GM19239 (cell line): ENCODE measurements at places on chromosomes 1 and 21.

- no peak for DNase-seq
These were observed 28.1 kb downstream of the VANGL1 start for GRCh38 chr1:115669886-115670285.

- no peak for DNase-seq
These were observed 14.3 kb upstream of the BLACAT1 start for GRCh38 chr1:205470131-205470530.

- no peak for DNase-seq
These were observed 47.8 kb downstream of the PIK3CD start for GRCh38 chr1:9699361-9699760.

DNA sequence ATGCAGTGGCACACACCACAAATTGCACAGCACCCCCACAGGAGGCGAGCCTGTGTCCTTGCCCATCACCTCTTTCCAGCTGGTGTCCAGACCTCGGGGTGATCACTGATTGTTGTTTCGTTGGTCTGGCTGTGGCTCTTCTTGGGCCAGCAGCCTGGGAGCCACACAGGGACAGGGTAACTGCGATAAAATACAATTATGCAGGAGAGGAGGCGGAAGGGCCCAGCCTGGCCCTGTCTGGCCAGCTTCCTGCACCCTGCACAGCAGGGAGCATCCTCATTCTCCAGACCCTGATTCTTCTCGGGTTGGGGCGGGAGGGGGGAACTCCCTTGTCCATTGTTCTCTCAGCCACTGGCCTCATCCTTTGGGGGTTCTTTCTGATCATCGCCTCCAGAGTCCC, 83.6 kb downstream of the ADARB1 start:
- DNase-seq = no peak

DNA sequence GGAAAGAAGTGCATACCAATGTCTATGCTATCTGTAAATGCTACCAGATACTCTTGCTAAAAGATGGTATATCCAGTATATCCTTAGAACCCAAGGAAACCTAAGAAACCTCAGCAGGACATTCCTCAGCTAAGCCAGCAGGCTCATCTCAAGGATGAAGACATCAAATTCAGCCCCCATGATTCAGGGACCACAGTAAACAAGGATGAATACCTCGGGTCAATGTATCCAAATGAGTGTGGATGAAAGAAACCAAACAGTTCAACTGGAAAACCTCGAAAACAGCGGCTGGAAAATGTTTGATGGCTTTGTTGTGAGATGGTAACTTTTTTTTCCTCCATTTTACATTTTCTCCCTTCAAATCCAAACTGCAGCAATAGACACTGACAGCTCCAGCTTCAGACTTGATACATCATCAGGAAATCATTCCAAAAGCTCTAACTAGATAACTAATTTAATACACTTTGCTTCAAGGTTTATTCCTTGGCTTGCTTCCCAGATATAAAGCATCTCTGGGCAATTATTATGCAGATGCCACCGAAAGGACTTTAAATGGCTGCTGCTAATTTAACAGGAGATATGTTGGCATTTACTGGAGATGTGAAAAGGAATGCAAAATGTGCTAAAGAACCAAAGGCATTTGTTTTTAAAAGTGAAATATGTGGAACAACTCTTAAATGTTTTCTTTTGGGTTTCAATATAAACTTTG, 73.6 kb downstream of the SMYD2 start:
- no peak for DNase-seq

DNA sequence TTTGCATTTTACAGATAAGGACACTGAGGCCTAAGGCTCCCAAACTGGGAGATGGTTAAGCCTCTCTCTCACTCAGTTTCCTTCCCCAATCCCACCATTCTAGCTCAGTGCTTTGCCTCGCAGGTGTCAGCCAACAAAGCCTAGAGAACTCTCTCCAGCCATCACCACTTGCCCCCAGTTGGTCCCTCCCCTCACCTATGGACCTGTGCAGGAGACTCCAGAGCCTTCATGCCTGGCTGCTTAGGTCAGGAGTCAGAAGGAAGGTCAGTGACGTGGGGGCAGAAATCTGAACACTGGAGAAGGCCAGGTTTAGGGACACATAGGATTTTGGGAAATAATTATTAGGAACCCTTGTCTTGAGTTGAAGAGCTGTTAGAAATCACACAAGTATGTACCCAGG, 295.3 kb downstream of the PTPRU start:
- no peak for DNase-seq

GRCh38 chr1:36116901-36117300, 8.1 kb downstream of the COL8A2 start:
- no peak for DNase-seq

GRCh38 chr1:158930504-158930903, 848 bp upstream of the PYHIN1 start:
- DNase-seq = no peak

GRCh38 chr1:9601942-9602793, 13.5 kb downstream of the TMEM201 start:
- DNase-seq = no peak

DNA sequence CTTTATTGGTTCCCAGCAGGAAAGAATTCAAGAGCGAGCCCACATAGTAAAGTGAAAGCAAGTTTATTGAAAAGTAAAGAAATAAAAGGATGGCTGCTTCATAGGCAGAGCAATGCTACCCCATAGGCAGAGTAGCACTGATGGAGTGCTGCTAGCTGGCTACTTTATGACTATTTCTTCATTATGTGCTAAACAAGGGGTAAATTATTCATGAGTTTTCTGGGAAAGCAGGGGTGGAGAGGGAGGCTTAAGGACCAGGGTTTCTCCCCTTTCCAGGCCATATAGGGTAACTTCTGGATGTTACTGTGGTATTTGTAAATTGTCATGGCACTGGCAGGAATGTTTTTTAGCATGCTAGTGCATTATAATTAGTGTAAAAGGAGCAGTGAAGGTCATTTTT, 1271.4 kb downstream of the KCNT2 start:
- no peak for DNase-seq

DNA sequence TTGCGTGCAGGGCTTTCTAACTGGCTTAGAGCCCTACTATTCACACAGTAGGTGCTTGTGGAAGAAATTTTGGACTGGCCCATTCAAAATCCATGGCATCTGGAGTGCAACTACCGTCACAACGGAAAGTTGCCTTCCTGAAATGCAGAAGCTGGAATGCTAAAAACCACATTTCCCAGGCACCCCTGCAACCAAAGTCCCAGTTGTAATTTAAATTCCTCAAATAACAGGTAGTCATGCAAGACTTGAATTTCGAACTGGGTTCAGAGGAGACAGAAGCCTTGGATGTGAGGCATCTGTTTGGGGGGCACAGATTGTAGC, 186.7 kb downstream of the TOMM20 start:
- DNase-seq = no peak

DNA sequence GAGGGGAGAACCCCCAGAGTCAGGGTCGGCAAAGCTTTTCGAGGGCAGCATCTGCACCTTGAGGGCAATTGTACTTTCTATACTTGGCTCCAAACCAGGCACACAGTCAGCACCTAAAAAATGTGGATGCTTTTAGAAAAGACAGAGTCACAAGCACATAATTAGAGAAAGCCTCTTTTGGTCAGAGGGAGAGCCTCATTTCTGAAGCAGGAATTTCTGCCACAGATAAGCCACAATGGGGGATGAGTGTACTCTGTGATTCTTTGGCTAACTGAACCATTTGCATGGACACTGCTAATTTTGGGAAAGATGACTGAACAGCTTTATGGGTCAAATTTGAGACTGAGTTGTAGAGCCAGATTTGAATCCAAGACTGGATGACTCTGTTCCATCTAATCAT, 635.7 kb downstream of the KIF26B start:
- DNase-seq = no peak

GRCh38 chr1:243554686-243555085, 295.4 kb downstream of the AKT3 start:
- no peak for DNase-seq

GRCh38 chr1:227766015-227766634, 30.9 kb downstream of the SNAP47 start:
- DNase-seq = no peak

GRCh38 chr1:89274411-89274857, 1.8 kb upstream of the GBP5 start:
- DNase-seq = no peak

- no peak for DNase-seq
These were observed 13.0 kb downstream of the ADGRL2 start for GRCh38 chr1:81813691-81814090.

- DNase-seq = no peak
These were observed 11.9 kb upstream of the DUSP10 start for GRCh38 chr1:221753828-221754188.

GRCh38 chr1:182244451-182244850, 147.1 kb downstream of the GLUL start:
- DNase-seq = no peak

GRCh38 chr1:184158896-184159681, 107.6 kb downstream of the TSEN15 start:
- no peak for DNase-seq

DNA sequence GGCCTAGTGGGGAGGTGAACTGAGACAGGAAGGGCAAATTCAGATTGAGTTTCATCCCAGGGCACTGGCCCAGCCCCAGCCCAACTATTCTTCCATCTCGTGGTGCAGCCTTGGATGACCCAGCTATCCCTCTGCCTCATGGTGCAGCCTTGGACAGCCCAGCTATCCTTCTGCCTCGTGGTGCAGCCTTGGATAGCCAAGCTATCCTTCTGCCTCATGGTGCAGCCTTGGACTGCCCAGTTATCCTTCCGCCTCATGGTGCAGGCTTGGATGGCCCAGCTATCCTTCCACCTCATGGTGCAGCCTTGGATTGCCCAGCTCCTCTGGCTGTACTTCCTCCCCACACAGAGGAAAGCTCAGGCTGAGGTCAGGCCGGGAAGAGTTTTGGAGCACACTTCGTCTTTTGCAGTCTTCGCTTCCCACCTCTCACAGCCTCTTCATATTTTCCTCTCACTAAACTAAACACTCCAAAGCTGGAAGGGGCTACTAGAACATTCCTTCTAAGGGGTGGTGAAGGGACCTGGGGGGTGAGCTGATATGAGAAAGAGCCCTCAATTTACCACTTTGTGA, 69.8 kb upstream of the TTC34 start:
- DNase-seq = no peak

DNA sequence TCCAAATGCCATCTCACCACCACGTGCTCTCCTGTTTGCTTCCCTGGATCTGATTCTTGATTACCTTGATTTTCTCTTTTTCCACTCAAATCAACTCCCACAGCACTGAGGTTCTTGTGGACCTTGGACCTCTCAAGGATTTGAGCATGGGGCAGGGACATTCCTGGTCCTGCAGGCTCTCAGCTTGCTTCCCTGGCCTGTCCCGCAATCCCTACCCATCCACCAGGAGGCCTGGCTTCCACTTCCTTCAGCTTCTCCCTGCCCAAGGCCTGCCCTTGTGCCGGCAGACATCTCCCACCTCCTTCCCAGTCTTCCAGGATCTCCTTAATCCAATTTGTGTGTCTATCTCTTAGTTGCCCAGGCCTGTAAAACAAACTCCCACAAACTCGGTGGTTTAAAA, 21.6 kb downstream of the PLA2G2A start:
- no peak for DNase-seq

- no peak for DNase-seq
These were observed 11.2 kb upstream of the SLAMF9 start for GRCh38 chr1:159965263-159965662.

DNA sequence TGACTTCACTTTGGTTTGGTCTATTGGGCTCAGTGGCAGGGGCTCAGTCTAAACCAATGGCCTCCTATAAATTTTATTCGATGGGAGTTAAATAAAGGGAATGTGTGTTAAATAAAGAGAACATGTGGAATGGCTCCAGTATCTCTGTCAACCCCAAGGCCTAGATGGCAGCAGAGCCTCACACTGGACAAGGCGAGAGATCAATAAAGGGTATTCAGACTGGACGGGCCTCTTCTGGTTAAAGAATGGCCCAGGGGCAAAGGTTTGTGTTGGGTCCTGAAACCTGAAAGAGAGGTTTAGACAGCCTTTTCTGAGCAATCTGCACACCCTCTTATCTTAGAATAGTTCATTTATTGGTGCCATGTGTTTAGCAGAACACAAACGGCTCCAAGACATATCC, 34.7 kb downstream of the SH3BP5L start:
- no peak for DNase-seq
